ENCODE measurements at places on chromosomes 6 and 20.

GRCh38 chr20:18722371-18722770 is 91.2 kb upstream of the SCP2D1 start:
- no peak for DNase-seq

GRCh38 chr20:46484954-46485353 is 28.4 kb downstream of the ZNF334 start:
- DNase-seq, result no peak

GRCh38 chr6:39347906-39348585 is 25.5 kb upstream of the KCNK16 start:
- DNase-seq, result peak; percentile 19

GRCh38 chr6:55974688-55975087 is 99.3 kb upstream of the BMP5 start:
- no peak for DNase-seq

DNA sequence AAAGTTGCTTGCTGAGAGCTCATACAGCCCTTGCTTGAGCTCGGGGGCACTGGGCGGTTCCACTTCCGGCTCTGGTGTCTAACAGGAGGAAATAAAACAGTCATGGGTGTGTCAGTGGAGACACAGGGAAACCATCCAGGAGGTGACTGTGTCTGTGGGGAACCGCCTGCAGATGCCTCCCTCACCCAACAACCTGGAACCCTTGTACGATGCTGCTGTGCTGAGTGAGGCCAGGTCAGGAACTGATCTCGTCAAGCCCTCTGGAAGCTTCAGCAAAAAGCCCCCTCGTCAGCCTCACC is 15.5 kb downstream of the TXNDC5 start:
- DNase-seq, result no peak

GRCh38 chr6:21666853-21667681 is 73.5 kb downstream of the SOX4 start:
- DNase-seq, result no peak

GRCh38 chr6:138863321-138863720 is 67.4 kb downstream of the ECT2L start:
- no peak for DNase-seq

DNA sequence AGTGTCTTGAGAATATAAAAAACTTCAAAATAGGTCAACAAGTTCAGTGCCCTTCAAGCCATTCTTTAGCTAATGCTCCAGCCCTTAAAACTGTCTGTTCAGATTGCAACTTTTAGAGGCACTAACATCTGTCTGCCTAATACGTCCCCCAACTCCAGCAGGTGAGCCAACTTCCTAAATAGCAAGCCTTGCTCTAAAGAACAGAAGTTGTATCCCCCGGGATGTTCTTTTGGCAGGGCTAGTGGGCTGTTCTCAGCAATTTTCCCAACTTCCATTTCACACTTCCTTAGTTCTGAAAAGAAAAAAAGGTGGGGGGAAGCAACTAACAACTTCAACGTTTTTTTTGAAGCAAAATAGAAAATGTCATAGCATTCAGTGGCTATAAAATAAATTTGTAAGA is 290.0 kb upstream of the PTCHD4 start:
- no peak for DNase-seq

GRCh38 chr6:11692451-11693376 is 85.9 kb downstream of the ADTRP start:
- no peak for DNase-seq

- DNase-seq, result no peak
Observed at GRCh38 chr6:167951781-167952511, 45.5 kb upstream of the KIF25 start.

DNA sequence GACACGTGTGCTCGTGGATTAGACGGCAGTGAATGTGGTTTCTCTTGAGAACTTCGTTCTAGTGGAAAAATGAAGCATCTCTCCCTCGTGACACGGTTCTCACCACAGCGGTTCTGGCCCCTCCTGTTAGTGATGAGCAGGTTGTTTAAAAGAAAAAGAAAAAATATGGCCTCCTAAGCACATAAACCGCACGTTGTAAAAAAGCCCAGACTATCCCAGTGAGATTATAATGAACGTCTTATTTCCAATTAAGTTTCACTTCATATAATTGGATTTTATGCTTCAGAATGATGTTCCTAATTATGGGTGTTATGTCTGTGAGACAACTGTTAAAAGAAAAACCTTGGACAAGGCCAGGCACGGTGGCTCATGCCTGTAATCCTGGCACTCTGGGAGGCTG is 74.5 kb upstream of the FRMD1 start:
- DNase-seq, result no peak

DNA sequence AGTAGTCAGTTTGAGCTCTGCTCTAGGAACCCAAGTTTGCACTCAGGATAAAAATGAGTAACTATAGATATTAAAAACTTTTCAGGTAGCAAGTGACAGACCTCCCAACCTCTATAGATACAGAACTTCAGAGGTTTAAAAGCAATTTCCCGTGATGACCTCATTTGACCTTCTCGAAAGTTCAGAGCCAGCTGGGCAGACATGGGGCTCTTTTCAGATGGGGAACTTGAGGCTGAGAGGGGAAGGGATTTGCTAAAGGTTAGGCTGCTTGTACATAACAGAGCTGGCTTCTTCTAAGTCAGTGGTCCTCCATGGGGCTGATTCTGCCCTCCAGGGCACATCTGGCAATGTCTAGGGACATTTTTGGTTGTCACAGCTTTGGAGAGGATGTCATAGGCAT is 58.8 kb upstream of the ZNF831 start:
- DNase-seq, result no peak

- no peak for DNase-seq
Observed at GRCh38 chr6:4358414-4359107, 223.2 kb upstream of the ECI2 start.

- no peak for DNase-seq
Observed at GRCh38 chr6:130159956-130160355, 62.8 kb downstream of the SAMD3 start.

GRCh38 chr20:15205028-15205427 is 867.6 kb upstream of the FLRT3 start:
- DNase-seq, result no peak

GRCh38 chr6:137349856-137350830 is 131.0 kb upstream of the IFNGR1 start:
- no peak for DNase-seq

DNA sequence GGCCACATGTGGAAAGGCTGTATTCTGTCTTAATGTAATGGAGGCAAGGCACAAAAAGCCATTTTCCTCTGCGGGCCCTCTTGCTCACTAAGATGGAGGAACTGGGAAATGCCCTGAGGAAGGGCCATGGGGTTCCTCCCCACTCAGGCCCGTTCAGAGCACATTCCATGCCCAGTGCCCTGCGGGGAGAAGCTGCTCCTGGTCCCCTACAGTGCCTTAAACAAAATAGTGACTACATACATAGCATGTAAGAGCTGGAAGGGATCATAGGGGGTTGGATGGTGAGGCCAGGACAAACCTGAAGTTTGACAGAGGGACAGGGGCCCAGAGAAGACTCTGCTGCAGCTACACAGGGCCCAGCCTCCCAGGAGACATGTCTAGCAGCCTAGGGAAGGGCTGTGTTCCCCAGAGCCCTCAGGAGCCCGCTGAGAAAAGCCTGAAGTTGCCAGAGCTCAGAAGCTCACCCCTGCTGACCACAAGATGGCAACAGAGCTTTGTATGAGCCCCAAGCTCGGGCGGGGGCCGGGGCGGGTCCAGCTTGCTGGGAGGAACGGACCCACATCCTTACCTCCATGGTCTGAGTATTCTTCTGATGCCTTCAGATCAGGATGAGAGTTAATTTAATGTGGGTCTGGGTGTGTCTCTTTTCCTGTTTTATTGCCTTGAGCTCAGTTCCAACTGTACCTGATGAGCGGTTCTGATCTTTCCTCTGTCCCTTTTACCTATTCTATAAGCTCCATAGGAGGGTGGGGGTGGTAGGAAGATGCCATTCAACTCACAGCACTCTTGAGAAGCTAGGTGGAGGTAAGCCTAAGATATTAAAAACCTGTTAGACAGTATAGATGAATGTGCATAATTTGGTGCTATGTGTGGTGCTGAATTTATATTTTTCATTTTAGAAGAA is 242.9 kb downstream of the CDC5L start:
- DNase-seq, result no peak

GRCh38 chr6:36269834-36270705 is at the start of gene PNPLA1:
PNPLA1 (plus strand) TSS chr6:36270060; CDS start chr6:36270460, 400 bp downstream.
- no peak for DNase-seq

DNA sequence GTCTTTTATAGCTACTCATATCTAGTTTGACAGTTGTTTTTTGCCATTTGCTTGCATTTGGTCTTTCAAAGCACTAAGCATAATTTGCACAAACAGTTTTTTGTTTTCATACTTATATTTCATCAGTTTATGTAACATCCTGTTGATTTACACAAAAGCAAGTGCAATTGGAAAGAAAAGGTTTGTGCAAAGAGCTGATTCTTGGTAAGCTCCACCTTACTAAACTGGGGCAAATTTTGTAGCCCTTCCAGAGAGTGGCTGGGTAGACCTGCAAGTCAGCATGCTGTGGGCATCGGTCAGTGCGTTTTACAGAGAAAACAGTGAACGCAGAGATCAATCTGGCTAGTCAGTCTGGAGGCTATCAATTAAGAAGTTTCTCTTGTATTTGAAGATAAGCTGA is 34.5 kb downstream of the TXLNB start:
- DNase-seq, result no peak

- DNase-seq, result no peak
Observed at GRCh38 chr6:158947284-158947683, 52.7 kb downstream of the RSPH3 start.

DNA sequence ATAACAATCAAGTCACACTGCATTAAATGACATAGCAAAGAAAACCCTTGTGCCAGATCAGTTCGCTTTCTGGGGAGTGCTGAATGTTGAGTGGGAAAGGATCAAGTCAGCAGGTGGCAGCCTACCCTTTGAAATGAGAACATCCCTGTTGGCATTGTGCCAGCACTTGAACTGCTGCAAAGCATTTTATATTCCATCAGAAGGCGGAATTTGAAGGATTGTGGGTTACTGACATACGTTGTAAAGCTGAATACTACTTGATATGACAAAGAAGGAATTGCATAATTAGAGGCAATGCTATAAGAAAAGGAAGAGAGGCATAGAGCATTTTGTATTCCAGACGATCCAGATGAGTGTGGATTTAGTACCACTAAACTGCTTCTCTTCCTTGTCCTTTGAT is 26.5 kb downstream of the BCKDHB start:
- no peak for DNase-seq

GRCh38 chr20:38297916-38298674 is 5.9 kb upstream of the BPI start:
- no peak for DNase-seq

GRCh38 chr20:53597030-53597482 is 3.4 kb upstream of the ZNF217 start:
- no peak for DNase-seq

DNA sequence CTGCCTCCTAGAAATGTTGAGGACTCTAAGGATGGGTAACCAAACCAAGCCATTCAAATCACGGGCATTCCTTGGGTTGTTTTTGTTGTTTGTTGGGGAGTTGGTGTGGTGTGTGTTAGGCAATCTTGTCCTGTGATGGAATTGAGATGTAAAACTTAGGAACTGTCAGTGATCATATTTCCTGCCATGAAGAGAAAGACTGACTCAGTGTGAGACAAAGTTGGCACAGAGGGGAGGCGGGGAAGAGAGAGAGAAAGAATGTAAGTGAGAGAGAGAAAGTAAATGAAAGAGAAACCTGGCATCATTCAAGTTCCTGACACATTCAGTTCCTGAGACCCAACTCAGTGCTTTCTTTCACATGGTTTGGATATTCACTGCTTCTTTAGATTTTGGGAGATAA is 21.6 kb upstream of the FBXO30 start:
- no peak for DNase-seq

- DNase-seq, result no peak
Observed at GRCh38 chr6:15517600-15517999, 145.2 kb downstream of the DTNBP1 start.

Data from stimulated activated CD8-positive, alpha-beta memory T cell treated with anti-CD3 and anti-CD28 coated beads, Interleukin-4, amount 100 ng/mL, for 1 hour (primary cell).